ENCODE measurements at places on chromosomes 3 and 15. TPM values are rescaled to one million over a fixed set of nuclear protein-coding genes. Genes with fewer than 3 reads are reported as not detected.

Gene RBP2
- 0.67 TPM for total RNA-seq

Gene ZBTB20
- 27.1 TPM for total RNA-seq

Gene SERPINI1
- total RNA-seq, result 1.7 TPM

Gene MORC1
- not detected for total RNA-seq

Gene PCBP4
- total RNA-seq, result 27.4 TPM

Gene ZMYND10
- 0.49 TPM for total RNA-seq

Gene UROC1
- total RNA-seq, result not detected

Gene SAMD7
- total RNA-seq, result not detected

Gene GOLGA6L7
- not detected for total RNA-seq

Gene PLCH1
- total RNA-seq, result 7.1 TPM

Gene RETNLB
- total RNA-seq, result 58.5 TPM

Gene P2RY13
- 1.5 TPM for total RNA-seq

Gene KNSTRN
- 10.8 TPM for total RNA-seq

Gene SCN5A
- total RNA-seq, result 0.47 TPM

Gene NANOGP8
- 0.34 TPM for total RNA-seq
